Right renal pelvis (tissue), 4 donors: ENCODE measurements at places on chromosomes 2 and 18.

- no peak for DNase-seq
These were observed 93.1 kb upstream of the PXDN start for GRCh38 chr2:1837458-1837857.

DNA sequence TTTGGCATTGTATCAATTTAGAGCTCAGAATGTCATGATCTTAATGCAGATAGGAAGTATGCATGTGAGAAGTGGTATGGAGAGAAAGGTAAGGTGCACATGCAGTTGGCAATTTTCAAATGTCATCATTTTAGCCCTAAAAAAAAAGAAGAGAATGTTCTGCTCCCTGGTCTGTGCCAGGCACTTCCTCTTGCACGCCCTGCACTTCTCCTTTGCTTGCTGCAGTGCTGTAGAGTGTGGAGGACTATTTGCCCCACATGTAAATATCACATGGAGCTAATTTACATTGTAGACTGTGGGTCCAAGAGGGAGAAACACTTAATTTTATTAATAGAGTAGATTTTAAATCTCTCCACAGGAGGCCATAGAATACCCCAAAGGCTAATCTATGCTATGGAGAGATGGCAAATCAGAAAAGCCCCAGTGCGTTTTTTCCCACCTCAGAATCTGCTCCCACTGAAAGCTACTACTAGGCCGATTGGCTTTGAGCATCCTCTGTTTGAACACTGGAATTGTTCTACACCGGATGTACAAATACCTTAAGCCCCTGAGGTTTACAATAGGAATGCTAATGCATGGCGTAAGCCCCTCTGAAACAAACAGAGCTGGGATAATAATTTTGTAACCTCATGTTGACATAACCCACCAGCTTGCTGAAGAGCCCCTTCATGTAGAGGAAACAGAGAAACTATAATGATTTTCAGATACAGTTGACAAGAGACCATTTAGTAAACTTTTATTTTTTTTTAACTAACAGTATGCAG lies 137.2 kb upstream of the KLHL14 start:
- DNase-seq: no peak

DNA sequence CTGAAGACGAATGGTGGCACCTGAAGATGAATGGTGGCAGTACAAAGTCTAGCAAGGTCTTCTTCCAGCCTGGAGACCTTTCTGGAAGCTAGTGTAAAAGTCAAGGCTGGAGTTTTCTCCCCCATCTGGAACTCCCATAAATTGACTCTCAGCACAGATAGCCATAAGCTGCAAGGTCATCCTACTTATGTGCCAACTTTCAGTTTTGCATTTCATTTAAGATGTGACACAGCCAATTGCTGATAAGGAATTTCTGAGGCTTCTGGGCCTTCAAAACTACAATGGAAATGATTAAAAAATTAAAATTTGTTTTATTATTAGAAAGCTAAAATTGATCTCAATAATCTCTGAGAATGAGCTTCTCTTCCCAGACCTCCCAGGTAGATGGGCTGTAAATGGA lies 10.2 kb downstream of the XDH start:
- no peak for DNase-seq

DNA sequence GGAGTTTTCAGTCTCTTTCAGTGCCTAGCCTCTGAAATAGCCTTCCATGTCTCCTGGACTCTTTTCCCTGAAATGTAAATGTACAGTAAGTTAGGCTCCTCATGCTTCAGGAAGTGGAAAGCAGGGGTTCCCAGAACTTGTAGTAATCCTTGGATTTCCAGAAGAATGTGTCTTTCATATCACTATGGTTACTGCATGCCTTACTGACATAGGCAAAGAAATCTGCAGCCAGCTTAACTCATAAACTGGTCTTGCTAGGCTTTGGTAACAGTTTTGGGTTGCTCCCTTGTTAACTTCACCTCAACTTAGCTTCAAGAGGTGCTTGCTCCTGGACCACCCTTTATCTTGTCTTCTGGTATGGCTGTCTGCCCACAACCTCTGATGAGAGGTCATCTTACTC lies 686.8 kb upstream of the DDX18 start:
- no peak for DNase-seq
